GM12878 (cell line): ENCODE measurements at places on chromosomes 6 and 20. TPM values are rescaled to one million over a fixed set of nuclear protein-coding genes. Genes with fewer than 3 reads are reported as not detected.

ITPR3 gene
- polyA plus RNA-seq = 7.1 and 9.1 TPM in 2 replicates

GRCh38 chr20:19308146-19308545, 95.7 kb downstream of the SLC24A3 start:
- DNase-seq = no peak

DNA sequence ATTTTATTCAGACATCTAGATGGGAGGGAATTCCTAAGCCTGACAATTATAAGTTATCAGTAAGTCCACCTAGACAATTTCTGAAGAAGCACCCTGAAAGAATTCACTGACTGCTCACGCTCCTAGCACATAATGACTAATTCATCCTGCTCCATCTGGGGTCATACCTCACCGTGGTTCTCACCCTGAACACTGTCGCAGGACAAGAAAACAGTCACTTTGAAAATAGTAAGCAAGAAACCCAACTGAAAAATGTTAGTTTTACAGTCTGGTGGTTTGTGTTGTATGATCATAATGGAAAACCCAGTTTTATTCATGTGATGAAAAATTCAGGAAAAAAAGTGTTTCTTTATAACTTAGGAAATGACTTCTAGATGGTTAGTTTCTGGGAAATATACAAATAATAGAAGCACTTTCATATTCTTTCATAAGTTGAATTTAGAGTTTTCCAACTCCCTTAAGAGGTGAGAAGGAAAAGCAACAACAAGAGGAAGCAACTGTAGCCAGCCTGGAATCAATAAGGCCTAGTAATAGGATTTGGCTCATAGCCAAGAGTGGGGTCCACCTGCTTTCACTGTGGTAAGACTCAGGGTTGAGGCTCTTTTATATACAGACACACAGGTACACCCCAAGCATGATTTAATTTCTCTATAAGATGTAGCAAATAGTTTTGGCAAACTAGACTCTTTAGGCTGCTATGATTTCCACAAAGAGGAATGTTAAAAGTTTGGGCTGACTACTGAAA, 94.1 kb downstream of the HIVEP2 start:
- DNase-seq = peak; percentile 64

GRCh38 chr6:149729824-149730223, 11.9 kb upstream of the LATS1 start:
- no peak for DNase-seq
